ENCODE measurements at places on chromosomes 1 and 21.

DNA sequence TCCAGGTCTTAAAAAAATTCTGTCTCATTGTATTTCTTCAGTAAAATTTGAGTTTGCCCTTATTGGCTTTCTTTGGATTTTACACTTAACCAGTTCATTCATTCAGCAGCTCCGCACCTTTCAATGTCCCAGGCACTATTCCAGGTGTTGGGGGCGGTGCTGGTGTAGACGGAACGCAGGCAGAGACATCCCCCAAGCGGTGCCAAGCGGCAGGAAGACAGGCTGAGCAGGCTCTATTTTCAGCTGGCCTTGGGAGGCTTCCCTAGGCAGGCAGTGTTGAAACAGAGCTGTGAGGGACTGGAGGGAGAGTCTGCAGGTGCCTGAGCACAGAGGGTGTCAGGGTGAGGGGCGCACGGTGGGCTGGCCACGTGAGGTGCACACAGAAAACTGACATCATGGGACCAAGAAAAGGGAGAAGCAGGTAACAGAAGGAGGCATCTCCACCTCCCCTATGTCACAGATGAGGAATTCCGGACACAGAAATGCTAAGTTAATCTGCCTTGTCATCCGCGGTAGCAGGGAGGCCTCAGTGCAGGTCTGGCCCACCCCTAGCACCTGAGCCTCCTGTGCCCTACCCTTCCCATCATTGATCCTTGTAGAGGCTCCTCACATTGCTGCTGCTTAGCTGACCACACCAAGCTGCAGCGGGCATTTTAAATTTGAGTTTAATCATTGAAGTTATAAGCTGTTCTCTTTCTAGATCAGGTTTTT lies 40.8 kb downstream of the SLC37A1 start:
- no peak for DNase-seq

- DNase-seq = no peak
These were observed 24.2 kb upstream of the DYNLT5 start for GRCh38 chr1:66728021-66728420.

DNA sequence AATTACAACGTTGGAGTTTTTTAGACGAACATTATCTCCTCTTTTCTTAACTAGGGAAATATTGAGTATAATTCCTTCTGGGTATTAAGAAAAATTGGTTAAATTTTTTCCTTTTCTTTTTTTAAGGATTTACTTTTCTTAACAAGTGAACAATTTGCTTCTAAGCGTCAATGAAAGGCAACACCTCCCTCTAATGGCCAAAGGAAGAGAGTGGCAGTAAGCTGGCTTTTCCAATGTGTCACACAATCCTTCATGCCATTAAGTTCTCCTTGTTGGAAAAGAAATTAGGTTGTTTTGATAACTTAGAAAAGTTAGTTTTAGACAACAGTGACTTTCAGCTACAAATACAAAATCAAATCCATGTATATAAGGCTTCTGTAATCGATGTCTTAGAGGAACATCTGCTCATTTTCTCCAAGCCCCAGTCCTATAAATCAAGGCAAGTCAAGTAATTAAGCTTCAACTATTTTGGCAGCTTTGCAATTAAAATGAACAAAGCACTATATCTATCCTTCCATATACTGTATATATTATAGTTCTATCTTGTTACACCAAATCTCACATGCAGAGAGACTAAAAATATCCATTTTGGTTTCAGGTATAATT lies 62.8 kb downstream of the EDEM3 start:
- DNase-seq = peak; percentile 18

- DNase-seq = no peak
These were observed 134.2 kb upstream of the TNFSF4 start for GRCh38 chr1:173341307-173341706.

DNA sequence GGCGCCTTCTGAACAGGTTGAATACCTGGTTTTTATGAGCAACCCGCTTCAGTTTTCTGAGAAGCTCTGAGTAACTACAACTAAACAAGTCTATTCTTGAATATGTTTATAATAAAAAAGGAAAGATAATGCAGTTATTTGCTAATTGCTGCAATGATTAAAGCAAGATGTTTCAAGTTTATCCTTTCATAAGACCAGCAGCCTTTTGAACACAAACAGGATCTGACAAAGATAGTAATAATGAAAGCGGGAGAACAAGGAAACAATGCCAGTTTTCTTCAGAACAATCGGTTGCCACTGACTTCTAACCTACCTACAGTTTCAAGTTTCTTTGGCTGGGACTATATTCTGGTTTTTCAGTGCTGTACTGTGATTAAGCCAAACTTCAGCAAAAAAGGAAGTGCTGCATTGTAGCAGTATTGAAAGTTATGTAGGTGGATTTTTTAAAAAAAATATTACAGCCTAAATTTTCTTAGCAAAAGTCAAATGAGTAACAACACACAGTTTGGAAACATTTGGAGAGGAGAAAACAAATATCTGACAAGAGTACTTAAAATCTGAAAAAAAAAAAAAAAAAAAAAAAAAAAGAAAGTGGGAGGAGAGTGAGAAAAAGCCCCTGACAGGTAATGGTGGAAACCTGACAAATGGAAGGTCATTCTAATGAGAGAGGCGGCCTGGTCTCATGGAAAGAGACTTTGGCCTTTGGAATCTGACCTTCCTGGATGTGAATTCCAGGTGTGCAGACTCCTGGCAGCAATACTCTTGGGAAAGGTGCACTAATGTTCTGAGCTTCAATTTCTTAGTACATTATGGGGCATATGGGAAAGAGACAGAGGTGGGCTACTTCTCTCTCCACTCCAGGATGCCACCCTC lies 11.4 kb downstream of the KCNJ15 start:
- DNase-seq = no peak

GRCh38 chr1:95927061-95927460 lies 693.1 kb downstream of the RWDD3 start:
- DNase-seq = no peak

GRCh38 chr1:27071049-27071416 lies 58.4 kb upstream of the TENT5B start:
- DNase-seq = peak; percentile 49

DNA sequence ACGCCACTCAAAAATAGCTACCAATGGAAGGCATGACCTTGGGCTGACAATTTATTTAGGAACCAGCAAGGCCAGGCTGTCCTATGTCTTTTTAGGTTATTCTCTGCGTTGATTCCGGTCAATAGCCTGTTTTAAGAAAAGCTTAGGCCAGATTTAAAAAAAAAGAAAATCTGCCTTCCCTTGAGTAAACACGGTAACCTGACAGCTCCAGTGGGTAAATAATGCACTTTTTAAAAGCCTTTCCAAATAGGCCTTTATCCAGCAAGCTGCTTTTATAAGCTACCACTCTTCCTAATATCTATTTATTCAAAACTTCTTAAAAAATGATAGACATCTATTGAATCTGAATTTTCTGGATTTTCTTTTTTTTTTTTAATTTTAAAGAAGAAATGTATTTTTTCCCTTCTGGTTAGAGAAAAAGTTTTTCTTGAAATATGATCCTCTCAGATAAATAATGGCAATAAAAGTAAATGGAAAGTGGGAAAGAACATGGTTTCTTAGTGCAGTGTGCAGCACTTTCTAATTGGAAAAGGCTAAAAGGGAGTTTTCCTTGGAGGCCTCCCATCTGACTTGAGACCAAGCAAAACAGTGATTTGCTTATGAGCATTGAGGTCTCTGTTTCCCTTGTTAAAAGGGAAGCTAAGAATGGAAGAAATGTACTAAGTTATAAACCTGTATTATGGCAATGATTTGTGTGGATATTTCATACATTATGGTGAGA lies 281.0 kb upstream of the RUNX1 start:
- no peak for DNase-seq

DNA sequence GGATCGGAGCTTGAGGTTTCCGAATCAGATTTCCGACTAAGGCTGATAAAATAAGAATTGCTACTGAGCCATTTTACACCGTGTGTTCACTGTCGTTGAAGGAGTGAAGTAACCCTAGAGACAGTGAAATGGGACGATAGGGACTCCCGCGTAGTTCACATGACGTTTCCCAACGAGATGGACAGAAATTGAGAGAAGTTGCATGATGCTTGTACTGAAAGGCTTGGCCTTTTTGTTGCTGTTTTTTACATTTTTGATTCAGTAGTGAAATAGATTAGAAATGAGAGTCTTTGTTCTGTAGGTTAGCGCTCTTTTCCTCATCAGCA lies 1.2 kb downstream of the KHDRBS1 start:
- DNase-seq = no peak

DNA sequence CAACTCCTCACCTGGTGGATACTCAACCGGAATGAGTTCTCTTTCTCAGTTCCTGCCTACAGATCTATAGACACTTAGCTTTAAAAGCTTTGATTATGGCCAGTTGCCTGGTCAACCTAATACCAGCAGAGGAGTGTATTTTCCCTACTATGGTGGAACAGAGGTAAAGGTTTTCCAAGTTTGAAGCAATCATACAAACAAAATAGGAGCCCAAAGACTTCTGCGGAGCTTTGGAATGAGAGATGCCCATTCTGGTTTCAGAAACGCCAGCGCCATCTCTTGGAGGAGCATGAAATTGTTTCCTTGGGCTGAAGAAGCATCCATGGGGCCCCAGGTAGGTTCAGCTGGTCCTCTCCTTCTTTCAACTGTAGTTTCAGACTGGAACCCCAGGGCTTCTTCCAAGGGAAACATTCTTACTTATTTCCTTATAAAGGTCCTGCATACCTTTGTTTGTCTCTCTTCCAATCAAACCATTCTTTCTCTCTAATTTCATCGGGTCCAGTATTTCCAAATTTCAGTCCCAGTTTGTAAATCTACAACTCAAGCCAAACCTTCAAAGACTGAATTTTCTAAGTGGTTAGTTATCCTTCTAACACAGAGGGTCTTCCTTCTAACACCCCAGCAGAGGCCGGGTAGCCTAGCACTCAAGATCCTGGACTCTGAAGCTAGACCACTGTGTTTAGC lies 95.9 kb downstream of the KCNJ15 start:
- peak; percentile 45 for DNase-seq

- DNase-seq = no peak
These were observed 23.2 kb downstream of the TRIT1 start for GRCh38 chr1:39859859-39860812.

GRCh38 chr1:78688697-78689096 lies 39.1 kb downstream of the IFI44 start:
- no peak for DNase-seq

GRCh38 chr1:9490605-9491339 lies 48.5 kb upstream of the SLC25A33 start:
- DNase-seq = peak; percentile 66

- no peak for DNase-seq
These were observed 57.8 kb downstream of the RUNX3 start for GRCh38 chr1:24872061-24872850.

DNA sequence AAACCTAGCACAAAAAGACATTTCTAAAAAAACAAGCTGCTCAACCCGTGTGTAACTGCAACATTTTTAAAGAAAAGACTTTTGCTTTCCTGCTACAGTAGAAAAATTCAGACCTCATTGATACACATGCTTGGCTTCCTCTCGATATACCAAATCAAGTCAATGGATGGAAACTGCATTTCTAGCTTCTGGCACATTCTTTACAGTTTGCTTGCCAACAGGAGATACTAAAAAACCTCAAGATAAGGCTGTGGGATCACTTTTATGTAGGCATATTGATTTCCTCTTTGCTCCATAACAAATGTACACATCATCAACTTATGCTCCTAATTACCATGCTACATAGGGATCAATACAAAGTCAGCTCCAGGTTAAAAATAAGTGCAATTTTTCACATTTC lies 178.4 kb downstream of the SIPA1L2 start:
- no peak for DNase-seq

GRCh38 chr1:38498686-38499085 lies 360.9 kb downstream of the RRAGC start:
- no peak for DNase-seq

- no peak for DNase-seq
These were observed 108.6 kb downstream of the PBX1 start for GRCh38 chr1:164667600-164667999.

DNA sequence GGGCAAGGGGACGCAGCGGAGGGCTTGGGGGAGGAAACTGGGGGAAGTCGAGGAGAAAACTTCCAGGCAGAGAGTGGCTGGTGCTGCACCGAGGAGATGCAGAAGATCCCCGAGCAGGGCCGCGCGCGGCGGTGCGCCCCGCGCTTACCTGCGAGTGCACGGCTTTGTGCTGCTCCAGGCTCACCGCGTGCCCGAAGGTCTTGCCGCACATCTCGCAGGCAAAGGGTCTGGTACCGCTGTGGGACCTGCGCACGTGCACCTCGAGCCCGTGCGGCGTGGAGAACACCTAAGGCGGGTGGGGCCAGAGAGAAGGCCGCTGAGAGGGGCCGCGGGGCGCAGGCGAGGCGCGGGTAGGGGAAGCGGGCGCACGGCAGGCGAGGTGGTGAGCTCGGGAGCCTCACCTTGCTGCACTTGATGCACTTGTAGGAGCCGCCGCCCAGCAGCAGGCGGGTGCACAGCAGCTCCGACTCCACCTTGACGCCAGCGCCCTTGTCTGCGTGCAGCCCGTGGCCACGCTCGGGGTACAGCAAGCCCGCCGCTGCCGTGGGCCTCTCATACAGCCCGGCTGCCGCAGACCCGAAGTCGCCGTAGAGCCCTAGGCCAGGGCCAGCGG lies 6.4 kb downstream of the GFI1 start:
- peak; percentile 63 for DNase-seq

DNA sequence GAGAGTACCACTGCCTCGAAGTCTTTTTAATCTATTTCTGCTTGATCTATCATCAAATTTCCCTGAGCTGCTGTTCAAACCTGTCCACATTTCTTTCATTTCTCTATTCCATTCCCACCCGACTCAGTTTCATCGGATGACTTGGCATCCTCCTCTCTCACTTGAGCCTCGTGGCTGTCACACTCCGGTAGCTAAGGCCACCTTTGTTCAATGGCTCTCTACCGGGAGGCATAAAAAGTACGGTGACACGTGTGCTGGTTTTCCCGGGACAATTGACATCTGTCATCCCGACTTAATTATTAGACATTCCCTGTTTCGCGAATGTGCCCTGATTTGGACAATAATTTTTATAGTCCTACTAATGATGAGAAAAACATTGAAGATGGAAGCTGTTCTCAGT lies 22.6 kb downstream of the MIS18A start:
- no peak for DNase-seq

DNA sequence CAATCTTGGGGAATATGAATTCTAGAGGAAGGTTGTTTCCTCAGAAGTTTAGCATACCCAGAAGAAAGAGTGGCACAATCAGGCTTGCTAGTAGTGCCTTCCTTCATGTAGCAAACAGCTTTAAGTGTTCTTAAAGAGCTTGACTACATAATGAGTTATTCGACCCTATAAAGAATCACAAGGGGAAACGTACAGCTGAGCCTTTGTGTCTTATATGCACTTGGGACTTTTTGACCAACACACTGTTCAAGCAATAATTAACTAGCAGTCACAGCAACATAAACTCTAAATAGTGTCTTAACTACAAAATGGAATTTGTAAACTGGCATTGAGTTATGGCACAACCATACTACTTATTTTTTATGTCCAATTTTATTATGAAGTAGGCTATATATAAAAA lies 86.1 kb downstream of the TTLL7 start:
- DNase-seq = no peak

GRCh38 chr1:229370601-229371021 lies 27.8 kb upstream of the CCSAP start:
- no peak for DNase-seq

GRCh38 chr21:45640888-45641479 lies 2.5 kb upstream of the PCBP3 start:
- no peak for DNase-seq

All from right kidney (tissue), 9 donors.